ENCODE measurements at places on chromosomes 4 and X.

DNA sequence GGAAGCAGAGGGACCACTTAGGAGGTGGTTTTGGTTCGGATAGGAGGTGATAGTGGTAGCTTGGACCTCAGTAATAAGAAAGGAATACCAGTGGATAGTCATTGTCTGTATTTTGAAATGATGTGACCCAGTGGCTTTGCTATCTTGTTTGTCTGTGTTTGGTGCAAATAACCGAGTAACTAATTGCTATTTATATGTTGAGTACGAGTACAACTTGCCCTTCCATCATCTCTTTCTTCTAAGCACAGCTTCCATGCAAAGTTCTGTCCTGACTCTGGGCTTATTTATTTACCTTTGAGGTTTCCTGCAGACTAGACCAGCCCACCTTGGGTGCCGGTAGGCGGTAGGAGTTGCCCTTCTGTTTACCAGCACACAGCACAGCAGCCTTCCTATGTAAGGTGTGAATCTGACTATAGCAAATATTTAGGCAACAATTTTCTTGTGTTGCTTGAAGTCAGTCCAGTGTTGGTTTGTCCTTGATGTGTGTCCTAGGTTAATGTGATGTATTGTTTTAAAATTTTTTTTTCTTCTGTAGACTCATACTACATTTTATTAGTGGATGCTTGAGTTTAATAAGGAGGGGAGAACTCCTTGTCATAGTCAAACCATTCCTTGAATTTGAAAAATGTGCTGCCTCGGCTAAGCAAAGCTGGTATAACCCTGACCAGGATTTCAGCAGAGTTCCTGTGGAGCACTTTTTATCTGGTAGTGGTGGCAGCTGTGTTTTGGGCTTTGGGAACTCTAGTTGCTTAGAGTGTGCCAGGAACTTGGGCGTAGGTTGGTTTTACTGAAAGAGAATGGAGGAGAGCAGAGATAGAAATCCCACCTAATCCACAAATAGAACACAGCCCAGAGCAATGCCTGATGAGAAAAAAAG is 21.9 kb downstream of the PTTG2 start:
- DNase-seq: no peak

- no peak for DNase-seq
Observed at GRCh38 chr4:76830612-76830963, 67.4 kb downstream of the SOWAHB start.

- DNase-seq: no peak
Observed at GRCh38 chr4:54016504-54016903, 47.9 kb downstream of the CHIC2 start.

- DNase-seq: no peak
Observed at GRCh38 chrX:40007131-40007755, 90.5 kb downstream of the BCOR start.

DNA sequence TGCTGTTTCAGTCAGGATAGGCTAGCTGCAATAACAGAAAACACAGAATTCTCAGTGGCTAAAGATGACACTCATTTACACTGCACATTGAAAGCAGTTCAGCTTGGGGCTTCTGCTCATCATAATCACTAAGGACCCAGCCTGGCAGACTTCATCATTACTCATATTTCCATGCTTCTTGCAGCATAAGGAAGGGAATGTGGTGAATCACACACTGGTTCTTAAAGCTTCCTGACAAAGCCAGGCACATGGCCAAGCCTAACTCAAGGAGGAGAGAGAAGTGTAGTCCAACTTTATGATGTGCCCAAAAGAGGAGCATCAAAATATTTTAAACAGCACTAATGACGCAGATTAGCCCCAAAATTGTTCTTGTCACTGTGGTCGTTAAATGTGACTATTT is 186.5 kb downstream of the BANK1 start:
- no peak for DNase-seq

DNA sequence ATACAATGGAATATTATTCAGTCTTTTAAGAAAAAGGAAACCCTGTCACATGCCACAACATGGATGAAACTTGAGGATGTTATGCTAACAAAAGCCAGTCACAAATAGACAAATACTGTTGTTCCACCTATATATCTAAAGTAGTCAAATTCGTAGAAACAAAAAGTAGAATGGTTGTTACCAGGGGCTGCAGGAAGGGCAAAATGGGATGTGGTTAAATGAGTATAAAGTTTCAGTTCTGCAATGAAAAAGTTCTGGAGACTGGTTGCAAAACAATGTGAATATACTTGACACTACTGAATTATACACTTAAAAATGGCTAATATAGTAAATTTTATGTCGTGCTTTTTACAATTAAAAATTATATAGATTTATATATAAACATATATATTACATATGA is 12.2 kb downstream of the SPOCK3 start:
- no peak for DNase-seq

DNA sequence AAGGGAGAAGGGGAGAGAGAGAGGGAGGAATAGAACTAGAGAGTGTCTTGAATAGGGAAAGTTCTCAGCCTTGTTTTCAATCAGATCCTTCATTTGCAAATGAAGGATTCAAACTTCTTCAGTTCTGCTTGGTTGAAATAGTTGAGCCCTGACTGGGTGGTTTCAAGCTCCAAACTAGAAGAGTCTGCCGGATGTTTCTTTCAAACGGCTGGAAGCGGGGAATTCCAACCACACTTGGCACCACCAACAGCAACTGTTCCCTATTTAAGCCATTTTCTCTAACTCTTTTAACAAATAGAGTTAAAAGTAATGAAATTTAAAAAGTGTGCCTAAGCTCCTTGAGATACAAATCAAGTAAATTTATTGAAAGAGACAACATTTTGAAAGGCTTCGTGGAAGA is 67.5 kb upstream of the DDX60 start:
- DNase-seq: no peak
